ENCODE measurements at places on chromosomes 3 and 15.

DNA sequence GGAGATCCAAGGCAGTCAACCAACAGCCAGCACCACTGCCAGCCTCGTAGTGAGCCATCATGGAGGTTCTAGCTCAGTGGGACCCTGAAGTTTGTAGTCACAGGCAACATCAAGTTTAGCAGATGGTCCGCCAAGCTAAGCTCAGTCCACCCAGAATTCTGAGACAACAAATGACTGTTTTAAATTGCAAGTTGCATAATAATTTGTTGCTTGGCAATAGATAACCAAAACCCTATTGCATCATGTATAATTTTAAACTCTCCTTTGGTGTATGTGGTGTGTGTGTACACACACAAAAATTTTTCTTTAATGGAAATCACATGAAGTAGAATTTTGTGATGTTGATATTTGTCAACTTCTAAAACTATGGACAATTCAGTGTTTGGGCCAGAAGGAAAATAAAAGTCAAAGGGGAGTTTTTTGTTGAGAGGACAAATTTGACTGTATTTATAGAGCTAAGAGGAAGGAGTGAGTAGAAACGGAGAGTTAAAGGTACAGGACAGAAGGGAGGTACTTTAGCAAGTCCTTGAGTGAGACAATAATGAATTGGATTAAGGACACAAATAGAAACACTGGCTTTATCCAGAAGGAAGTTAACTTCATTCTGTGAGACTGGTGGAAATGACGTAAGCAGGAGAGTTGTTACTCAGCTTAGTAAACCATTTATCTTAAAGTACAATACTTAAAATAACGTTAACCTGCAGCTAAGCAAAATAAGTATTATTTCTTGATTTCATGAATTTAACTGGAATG is 83.6 kb downstream of the NCEH1 start:
- peak; percentile 81 for DNase-seq

GRCh38 chr3:53862241-53862640 is 15.9 kb downstream of the IL17RB start:
- DNase-seq, result no peak

DNA sequence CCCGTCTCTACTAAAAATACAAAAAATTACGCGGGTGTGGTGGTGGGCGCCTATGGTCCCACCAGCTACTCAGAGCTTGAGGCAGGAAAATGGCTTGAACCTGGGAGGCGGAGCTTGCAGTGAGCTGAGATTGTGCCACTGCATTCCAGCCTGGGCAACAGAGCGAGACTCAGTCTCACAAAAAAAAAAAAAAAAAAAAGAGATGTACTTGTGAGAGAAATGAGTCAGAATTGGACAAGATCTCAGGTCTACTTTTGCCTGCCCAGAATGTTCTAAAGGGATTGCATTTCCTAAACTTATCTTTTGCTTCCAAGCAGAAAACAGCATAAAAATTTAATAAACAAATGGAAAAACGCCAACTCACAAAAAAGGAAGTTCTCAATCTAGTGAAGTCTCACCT is 167.5 kb downstream of the NR2F2 start:
- DNase-seq, result no peak

- no peak for DNase-seq
These were observed 31.9 kb downstream of the UBE2E1 start for GRCh38 chr3:23837691-23838090.

GRCh38 chr3:42780892-42781700 is 8.0 kb upstream of the CCDC13 start:
- DNase-seq, result peak; percentile 81

GRCh38 chr3:158458464-158458863 is 112.5 kb upstream of the MLF1 start:
- no peak for DNase-seq

DNA sequence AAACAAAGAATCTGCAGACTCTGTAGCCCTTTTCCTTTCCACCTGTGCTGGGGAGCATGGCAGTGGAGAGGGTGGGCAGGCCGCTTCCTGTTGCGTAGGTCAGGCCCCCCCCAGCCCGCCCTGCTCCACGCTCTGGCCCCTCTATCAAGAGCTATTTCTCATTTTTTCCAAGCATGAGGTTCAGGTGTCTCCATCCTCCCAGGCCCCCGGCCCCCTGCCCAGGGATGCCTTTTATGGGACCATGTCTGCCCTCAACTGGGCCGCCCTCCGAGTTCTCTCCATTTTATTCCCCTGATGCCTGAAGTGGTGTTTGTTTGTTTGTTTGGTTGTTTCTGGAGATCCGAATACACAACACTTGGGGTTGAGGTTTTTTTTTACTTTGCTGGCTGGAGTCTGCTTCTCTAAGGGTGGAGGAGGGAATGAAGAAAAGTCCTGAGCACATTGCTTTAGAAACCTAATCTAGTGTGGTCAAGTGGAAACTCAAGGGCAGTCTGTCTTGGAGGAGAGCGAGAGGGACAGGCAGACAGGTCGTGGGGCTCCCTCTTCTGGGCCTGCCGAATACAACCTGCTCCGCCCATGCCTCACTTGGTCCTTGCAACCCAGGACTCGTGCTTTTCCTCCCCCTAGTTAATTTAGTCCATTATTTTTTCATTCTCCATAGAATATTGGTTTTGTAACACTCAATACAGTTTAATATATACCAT is 176.5 kb upstream of the LYSMD4 start:
- no peak for DNase-seq

GRCh38 chr3:106176734-106177133 is 307.9 kb upstream of the CBLB start:
- peak; percentile 67 for DNase-seq

DNA sequence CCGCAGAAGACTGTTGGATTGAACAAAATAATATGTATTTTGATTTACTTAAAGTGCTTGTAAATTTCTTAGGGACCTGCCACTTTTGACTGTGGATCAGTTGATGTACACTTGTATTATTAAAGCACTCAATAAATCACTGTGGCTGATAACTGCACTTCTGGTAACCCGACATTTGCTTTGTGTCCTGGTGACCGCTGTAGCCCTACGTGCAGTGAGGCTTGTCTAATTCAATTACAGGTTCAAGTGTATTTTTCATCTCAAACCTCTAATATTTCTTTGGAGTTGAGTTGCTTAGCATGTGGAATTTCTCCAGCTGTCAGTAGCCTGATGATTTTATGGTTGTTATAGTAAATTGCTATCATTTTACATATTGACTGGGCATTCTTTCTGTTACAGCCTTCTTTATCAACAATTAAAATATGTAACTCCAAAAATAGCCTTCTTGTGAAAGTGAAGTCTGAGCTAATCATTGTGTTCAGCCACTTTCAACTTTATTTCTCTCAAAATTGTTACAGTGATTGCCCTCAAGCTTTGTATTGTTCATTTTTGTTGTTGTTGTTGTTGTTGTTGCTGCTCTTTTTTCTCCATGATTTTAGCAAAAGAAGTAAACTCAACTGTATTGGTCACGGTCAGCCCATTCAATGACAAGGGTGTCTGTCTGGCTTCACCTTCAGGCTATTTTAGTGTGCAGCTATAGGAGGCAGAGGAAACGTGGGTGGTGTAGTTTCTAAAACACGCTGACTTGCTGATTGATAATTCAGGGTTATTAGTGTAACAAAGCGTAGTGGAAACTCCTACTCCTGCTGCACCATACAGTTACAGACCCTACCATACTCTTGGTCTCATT is 215.1 kb upstream of the UBE2E1 start:
- DNase-seq, result no peak

GRCh38 chr15:68158046-68158628 is 47.0 kb downstream of the CALML4 start:
- DNase-seq, result peak; percentile 47

GRCh38 chr15:84658788-84659411 is 901 bp upstream of the NMB start:
- no peak for DNase-seq

GRCh38 chr3:57556459-57557084 is 498 bp downstream of the PDE12 start:
- peak; percentile 50 for DNase-seq

GRCh38 chr3:108973019-108973418 is 19.3 kb upstream of the GUCA1C start:
- DNase-seq, result no peak

DNA sequence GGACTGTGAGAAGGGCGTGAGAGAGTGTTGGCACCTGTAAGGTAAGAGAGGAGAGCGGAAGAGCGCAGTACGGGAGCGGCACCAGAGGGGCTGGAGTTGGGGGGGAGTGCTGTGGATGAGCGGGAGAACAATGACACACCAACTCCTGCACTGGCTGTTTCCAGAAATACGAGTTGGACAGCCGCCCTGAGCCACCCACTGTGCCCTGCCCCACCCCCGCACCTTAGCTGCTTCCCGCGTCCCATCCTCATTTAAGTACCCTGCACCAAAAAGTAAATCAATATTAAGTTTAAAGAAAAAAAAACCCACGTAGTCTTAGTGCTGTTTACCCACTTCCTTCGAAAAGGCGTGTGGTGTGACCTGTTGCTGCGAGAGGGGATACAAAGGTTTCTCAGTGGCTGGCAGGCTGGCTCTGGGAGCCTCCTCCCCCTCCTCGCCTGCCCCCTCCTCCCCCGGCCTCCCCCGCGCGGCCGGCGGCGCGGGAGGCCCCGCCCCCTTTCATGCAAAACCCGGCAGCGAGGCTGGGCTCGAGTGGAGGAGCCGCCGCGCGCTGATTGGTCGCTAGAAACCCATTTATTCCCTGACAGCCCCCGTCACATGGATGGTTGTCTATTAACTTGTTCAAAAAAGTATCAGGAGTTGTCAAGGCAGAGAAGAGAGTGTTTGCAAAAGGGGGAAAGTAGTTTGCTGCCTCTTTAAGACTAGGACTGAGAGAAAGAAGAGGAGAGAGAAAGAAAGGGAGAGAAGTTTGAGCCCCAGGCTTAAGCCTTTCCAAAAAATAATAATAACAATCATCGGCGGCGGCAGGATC is at the start of gene SOX2:
TSS of gene SOX2 (plus strand) at position 601 of the 811 bp plus-strand sequence. CDS start 436 bp downstream, outside the sequence.
- peak; percentile 42 for DNase-seq

GRCh38 chr15:48898032-48898431 is 20.1 kb downstream of the EID1 start:
- no peak for DNase-seq

DNA sequence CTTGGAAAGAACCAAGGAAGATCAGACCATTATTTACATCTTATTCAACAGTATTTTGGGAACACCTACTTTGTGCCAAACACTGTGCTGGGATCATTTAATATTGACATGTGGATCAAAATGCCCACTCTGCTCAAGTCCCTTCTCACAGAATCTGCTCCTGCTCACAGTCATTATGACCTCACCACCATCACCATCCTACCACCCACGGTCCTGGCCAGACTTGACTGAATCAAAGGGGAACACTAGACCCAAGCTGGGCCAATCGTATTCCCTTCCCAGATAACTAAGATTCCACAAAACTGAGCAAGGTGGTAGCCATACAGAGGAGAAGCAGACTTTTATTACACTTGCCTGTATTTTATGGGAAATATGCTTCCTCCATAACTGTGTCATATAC is 3.4 kb upstream of the CEP152 start:
- DNase-seq, result no peak

GRCh38 chr15:40248006-40248783 is 9.3 kb downstream of the PAK6 start:
- no peak for DNase-seq

- DNase-seq, result peak; percentile 78
These were observed 39.5 kb downstream of the USP8 start for GRCh38 chr15:50463423-50464358.

DNA sequence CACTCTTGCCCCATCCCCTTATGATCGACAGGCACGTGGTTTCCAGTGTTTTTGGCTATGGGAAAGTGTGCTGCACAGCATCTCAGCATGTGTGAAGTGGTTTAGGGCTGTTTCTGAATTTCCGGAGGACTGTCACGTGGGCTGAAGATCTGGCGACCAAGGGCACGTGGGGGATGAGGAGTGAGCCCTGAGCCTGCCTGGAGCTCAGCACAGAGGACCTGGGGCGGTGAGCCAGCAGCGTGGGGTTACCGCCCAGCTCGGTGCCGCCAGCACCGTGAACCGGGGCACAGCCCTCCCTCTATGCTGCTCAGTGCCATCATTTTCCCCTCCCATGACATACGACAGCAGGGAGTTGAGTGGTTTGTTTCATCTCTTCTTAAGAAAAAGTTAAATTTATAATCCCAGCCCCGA is 150.2 kb downstream of the DNAJB8 start:
- DNase-seq, result no peak

GRCh38 chr3:39896184-39896583 is 86.8 kb downstream of the MYRIP start:
- no peak for DNase-seq

DNA sequence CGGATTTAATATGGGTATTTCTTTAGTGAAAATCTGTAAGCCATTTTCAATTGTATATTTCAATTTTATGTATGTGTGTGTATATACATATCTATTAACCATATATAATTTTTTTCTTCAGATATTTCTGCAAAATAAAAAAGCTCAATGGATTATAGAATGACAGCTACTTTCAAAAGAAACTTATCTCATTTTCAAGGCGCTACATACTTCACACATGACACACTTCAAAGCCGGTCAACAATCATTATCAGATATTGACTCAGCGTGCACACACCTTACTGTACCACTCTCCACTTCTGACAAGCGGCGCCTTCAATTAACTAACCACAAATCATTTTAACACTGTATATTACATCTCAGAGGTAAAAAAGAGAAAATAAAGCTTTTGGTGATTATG is 39.6 kb downstream of the ATP13A3 start:
- DNase-seq, result no peak

GRCh38 chr3:487614-488013 is 291.1 kb downstream of the CHL1 start:
- DNase-seq, result no peak

DNA sequence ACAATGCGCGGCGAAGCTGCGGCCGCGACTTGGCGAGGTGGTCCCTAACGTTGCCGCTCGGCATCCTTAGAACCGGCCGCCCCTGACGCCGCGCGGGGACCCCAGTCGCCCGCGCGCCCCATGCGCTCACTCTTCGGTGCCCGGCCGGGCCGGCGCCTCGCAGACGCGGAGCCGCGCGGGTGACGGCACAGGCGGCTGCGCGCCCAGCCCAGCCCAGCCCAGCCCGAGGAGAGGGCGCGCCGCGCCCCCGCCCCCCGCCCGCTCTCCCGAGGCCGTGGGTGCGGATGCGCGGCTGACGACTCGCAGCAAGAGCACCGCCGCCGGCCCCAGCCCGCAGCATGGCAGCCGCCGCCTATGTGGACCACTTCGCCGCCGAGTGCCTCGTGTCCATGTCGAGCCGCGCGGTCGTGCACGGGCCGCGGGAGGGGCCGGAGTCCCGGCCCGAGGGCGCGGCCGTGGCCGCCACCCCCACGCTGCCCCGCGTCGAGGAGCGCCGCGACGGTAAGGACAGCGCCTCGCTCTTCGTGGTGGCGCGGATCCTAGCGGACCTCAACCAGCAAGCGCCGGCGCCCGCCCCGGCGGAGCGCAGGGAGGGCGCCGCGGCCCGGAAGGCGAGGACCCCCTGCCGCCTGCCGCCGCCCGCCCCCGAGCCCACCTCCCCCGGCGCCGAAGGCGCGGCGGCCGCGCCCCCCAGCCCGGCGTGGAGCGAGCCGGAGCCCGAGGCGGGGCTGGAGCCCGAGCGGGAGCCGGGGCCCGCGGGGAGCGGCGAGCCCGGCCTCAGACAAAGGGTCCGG is 437 bp downstream of the KLF13 start:
- DNase-seq, result peak; percentile 69
